ENCODE measurements at places on chromosomes 4 and X.
A peak's percentile ranks its signal among the peaks of the same experiment; 100 is the strongest.

DNA sequence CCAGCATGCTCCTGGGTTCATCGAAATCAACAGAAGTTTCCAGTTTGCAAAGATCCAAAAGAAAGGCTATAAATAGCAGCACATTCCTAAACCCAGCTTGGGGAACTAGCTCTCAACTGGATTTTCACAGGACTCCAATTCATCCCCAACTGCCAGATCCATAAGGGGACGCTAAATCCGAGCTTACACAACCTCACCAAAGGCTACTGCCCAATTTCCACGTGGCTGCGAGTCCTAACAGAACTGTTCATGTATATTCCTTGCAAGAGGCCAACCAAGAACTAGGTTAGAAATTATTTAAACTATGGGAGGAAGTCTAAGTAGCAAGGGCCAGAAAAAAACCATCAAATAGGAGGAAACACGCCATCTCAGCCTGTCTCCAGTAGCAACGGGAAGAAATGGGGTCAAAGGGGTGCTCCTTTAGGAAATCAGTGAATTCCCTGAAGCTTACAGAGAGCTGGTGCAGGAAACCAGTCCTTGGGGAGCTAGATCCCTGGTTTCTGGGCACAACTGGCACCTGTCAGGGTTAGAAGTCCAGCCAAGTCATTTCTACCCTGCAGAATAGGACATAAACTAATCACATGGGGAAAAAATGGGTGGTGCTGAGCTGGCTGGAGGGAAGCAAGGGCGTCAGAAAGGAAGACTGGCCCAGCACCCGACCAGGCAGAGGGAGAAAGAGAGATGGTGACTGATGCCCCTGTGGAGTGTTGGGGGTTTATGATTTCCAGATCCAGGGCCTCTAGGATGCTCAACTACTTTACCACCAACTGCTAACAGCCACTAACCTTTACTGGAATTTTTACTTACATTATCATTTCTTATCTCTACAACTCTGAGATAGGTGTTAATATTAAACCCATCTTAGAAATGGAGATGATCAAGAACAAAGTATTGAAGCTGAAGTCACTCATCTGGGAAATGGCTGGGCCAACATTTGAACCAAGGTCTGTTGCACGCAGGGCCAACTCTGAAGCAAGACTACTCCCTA, 20.5 kb downstream of the RELL1 start:
- no peak for DNase-seq

DNA sequence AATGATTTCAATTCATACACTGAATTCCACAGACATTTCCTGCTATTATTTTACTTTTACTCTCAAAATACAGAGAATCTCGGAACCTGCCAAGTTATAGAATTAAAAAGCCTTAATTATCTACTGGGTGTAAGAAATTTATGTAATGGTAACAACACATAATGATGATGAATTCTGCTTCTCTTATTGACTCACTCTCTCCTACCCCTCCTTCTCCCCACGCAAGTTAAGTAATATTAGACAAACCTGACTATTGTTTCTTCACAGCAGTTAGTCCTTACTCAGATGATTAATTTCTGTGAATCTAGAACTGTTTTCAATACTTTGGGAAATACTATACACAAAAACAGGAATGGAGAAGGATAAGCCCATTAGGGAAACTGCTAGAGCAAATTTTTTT, 762.0 kb downstream of the CCSER1 start:
- DNase-seq: no peak

DNA sequence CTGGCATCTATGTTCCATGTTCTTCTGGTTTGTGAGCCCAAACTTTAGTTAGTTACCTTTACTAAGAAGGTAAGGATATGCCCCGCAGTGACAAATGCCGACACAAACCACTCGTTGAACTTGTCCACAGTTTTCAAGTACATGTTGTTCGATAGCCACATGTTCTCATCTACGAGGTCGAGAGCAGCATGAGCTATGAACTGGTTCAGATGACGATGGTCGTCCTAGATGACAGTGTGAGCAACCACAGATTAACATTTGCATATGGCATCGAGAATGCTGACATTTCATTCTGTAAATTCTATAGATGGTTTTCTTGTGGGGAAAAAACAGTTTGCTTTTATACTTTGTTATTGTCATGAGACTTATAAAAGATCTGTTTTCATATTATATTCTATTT, 18.0 kb downstream of the TRAPPC2 start:
- no peak for DNase-seq

- no peak for DNase-seq
These were observed 64.0 kb downstream of the AASDH start for GRCh38 chr4:56323327-56323726.

DNA sequence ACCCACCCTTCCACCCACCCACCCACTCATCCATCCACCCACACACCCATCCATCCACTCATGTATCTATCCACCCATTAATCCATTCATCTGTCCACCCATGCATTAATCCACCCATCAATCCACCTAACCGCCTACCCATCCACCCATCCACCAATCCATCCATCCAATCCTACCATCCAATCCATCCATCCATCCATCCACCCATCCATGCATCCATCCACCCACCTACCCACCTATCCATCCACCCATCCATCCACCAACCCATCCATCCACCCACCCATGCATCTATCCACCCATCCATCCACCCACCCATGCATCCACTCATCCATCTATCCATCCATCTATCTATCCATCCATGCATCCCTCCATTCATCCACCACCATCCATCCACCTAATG, 34.8 kb upstream of the AFAP1 start:
- no peak for DNase-seq

DNA sequence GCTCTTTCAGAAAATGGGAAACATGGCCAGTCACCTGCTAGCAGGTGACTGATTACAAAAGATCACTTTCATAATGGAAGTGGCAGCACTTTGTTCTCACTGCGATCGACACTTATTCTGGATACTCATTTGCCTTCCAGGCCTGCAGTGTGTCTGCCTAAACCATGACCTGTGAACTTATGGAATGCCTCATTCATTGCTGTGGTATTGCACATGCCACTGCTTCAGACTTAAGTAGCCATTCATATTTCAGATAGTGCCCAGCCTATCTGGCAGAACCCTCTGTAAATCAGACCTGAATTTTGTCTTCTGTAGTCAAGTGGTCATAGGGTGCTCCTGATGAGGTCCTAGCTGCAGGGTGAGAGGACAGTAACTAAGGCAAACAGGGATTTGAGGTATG, 23.3 kb upstream of the MGST2 start:
- DNase-seq: no peak

DNA sequence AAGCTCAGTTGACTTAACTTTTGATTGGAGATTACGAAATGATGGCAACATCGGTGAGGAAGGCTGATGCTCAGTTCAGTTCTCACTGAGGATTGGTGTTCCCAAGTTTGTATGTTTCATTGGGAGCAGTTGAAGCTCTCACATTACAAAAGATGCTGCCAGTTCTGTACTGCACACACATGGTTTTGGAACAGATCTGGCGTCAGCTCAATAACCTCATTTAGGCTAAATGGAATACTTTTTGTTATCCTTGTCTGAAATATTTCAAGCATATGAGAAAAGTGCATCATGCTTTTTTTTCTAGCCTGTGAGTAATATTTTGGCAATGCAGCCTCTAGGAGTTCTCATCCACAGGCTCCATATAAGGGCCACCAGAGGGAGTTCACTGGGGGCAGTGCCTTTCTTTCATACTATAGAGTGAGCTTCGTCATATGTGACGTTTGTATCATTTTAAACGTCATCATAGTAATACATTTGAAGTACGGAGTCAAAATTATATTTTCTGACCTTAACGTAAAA, 4.1 kb downstream of the ENPEP start:
- no peak for DNase-seq

- DNase-seq: no peak
These were observed 18.9 kb upstream of the GPR101 start for GRCh38 chrX:137052643-137053235.

- DNase-seq: no peak
These were observed 14.9 kb downstream of the ADAM29 start for GRCh38 chr4:174933083-174933482.

- no peak for DNase-seq
These were observed 236.7 kb upstream of the MAB21L2 start for GRCh38 chr4:150345207-150345744.

DNA sequence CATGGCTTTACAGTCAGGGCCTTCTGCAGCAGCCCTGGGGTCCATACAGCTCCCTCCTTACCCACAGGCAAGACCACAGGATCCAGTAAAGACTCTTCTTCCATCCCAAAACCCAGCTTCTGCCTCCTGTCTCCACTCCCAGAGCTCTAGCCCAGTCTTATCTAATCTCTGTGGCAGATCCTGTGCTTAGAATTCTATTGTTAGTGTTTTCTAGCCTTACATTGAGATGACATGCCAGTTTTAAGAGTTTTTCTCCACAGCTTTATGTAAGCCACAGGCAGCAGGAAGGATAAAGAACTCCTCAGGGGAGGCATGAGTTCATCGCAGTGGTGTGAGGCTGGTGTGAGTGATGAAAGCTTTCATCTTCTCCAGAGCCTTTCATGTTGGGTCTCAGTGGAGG, 129.1 kb downstream of the RCHY1 start:
- DNase-seq: no peak

DNA sequence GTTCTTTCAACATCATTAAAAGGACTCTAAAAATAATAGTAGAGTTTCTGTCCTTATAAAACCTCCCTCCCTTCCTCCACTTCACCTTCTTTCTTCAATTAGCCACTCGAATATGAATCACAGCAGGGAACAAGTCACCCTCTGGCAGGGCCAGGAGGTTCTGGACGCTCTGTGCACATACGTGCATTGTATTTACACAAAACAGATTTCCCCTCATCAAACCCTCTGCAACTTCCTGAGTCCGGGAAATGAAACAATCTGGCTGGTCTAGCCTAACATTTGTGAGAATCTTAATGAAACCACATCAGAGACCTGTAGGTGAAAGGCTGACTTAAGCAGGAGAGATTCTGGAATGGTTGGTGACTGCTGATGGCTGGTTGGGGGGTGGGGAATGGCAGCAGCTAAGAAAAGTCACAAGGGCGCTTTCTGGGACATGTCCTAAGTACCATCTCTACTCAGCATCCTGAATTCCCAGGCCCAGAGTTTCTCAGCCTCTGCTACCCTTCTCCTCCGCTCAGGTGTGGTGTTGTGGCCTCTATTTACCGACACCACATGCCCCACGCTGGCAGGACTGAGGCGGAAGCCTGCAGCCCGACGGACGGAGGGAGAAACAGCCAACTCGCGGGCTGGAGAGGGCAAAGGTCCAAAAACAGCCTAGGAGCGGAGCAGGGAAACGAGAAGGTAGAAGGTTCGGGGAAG, 1.0 kb downstream of the ZDHHC9 start:
- DNase-seq: no peak

GRCh38 chrX:41759817-41760216, 35.8 kb downstream of the GPR82 start:
- no peak for DNase-seq

GRCh38 chr4:140330311-140330900, 43.0 kb upstream of the SCOC start:
- DNase-seq: peak; percentile 41

DNA sequence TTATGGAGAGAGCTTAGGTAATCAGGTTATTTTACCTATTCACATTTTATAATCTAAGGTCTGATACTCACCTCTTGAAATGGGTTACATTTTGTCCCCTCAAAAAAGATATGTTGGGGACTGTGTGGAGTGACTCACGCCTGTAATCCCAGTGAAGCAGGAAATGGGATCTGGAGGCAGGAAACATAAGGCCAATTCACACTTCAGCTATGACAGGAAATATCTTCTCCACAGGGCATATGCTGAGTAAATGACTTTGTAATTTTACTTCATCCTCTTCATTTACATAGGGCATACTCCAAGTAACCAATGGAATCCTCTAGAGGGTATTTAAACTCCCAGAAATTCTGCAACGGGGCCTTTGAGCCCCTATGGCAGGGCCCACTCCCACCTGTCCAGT, 54.8 kb upstream of the ZMAT1 start:
- DNase-seq: no peak

GRCh38 chrX:155056877-155057792, 13.8 kb downstream of the CMC4 start:
- DNase-seq: peak; percentile 43

- DNase-seq: peak; percentile 46
These were observed 19.7 kb upstream of the SPON2 start for GRCh38 chr4:1192091-1192492.

DNA sequence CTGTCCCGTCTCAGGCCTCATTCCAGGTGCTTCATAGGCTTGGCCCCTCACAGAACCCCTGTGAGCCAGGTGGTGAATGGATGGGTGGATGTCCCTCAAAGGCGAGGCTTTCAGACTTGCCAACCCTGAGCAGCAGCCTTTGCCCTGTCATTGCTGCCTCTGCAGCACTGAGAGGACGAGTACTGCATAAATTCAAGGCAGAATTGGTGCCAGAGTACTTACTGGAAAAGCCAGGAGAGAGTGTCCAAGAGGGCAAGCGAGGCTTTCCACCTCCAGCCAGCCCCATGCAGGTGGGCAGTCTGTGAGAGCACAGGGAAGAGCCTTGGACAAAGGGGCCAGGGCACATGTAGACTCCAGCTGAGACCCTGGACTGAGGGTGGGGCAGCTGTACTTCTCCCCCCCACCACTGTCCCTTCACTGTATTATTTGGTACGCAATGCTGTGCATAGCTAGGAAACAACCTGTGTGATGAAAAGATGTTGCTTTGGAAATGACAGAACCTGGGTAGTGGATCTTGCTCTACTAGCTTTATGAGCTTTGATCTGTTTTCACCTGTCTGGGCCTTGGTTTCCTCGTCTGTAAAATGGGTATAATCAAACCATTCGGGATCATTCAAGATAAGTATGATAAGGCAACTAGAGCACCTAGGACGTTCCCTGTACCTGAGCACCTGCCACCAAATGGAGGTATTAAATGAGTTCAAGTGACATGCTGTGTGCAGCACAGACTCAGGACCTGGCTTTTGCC, 224.9 kb upstream of the PSAPL1 start:
- no peak for DNase-seq

GRCh38 chr4:169622566-169622965, 2.2 kb downstream of the CLCN3 start:
- DNase-seq: no peak

GRCh38 chr4:62460329-62460728, 1260.2 kb downstream of the ADGRL3 start:
- DNase-seq: no peak

- DNase-seq: no peak
These were observed 222.2 kb upstream of the PPP1R2C start for GRCh38 chrX:43000121-43000520.

All from A549 (cell line).